ENCODE measurements at places on chromosomes 11 and 22.

DNA sequence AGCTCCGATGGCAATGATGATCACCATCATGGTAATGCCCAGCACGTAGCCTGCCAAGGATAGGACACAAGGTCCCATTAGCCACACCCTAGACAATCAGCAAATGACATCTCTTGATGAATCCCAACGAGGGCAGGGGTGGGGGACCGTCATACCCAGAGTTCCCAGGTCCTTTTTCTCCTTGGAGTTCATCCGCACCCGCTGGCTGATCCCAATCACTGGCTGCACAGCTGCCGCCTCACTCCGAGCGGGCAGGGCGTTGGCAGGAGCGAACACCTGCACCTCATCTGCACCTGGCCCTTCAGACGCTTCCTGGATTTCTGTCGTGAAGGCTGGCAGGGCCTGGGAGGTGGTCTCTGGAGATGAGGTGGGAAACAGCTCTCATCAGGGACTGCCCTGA, 2.9 kb downstream of the PIK3IP1 start:
- DNase-seq, result no peak

GRCh38 chr22:30198921-30199320, 47.6 kb downstream of the LIF start:
- DNase-seq, result no peak

DNA sequence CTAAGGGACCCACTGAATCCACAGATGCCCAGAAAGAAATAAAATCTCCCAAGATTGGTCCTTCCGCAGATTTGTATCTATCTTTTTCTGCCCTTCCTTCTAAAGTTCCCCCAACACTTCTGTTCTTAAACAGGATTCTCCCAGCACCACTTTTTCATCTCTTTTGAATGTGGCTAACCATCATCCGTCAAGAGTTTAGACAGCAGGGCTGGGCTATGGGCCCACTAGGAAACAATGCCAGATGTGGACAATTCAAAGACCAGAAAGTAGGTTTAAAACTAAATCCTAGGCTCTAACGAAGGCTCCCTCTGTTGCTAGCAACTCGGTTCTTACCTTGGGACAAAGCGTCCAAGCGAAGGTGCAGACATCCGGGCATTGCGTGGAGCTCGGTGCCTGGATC, 100.0 kb downstream of the AMBRA1 start:
- no peak for DNase-seq

GRCh38 chr11:122202161-122202950, 86.3 kb upstream of the BLID start:
- DNase-seq, result peak; percentile 67

DNA sequence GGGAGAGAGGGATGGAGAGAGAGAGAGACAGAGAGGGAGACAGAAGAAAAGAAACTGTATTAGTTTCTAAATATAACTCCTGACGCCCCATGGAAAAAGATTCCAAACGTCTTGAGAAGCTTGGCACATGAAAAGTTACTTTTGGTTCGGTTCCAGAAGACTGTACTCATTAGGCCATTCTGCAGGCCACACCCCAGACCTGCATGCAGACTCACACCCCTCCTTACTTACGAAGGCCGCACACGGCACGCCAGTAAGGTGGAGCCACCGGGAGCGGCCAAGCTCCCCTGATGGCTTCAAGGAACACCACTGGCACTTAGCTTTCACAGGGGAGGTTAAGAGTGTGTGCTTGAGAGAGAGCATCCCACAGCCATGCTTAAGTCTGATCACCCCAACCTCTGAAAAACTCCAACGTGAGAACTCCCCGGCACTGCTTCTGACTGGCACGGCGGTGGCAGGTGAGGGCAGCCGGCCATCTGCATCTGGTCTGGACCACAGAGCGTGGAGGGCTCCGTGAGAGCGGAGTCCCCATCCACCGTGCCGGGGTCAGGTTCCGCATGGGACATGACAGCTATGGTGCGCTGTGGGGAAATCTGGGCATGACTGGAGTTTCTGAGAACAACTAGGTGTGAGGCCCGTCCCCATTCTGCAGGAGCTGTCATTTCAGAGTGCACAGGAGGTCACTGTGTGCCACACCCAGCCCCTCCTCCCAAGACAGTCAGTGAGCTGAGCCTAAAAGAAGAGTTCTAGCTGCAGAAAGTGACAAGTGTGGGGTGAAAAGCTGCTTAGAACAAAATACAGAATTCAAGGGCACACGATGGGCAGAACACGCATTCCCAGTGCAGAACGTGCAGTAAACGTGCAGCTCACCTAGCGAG, 62.4 kb downstream of the MYH9 start:
- no peak for DNase-seq

DNA sequence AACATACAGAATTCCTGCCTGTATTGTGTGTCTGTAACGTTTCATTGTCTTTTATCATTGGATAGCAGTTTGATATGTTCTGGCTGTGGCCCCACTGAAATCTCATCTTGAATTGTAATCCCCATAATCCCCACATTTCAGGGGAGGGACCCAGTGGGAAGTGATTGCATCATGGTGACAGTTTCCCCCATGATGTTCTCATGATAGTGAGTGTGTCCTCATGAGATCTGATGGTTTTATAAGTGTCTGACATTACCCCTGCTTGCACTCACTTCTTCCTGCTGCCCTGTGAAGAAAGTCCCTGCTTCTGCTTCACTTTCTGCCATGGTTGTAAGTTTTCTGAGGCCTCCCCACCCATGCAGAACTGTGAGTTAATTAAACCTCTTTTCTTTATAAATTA, 19.6 kb upstream of the MTMR2 start:
- DNase-seq, result no peak

- no peak for DNase-seq
These were observed 16.0 kb upstream of the SHISAL1 start for GRCh38 chr22:44328762-44329161.

DNA sequence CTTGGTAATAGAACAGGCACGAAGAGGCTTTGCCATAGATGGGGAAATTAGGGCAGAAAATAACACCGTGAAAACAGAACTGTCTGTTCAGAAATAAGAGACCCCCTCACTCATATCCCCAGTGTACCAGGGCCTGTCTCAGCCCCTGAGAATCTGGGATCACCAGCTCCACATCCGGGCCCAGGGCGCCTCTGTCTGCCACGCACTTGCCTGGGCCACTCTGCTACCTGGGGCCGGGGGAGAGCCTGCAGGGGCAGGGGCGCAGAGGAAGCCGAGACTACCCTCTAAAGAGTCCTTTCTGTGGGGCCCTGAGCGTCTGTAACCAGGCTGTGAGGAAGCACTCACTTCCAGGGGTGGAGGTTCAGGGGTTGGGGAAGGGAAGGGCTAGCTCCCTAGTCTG, 19.8 kb downstream of the NECTIN1 start:
- no peak for DNase-seq

DNA sequence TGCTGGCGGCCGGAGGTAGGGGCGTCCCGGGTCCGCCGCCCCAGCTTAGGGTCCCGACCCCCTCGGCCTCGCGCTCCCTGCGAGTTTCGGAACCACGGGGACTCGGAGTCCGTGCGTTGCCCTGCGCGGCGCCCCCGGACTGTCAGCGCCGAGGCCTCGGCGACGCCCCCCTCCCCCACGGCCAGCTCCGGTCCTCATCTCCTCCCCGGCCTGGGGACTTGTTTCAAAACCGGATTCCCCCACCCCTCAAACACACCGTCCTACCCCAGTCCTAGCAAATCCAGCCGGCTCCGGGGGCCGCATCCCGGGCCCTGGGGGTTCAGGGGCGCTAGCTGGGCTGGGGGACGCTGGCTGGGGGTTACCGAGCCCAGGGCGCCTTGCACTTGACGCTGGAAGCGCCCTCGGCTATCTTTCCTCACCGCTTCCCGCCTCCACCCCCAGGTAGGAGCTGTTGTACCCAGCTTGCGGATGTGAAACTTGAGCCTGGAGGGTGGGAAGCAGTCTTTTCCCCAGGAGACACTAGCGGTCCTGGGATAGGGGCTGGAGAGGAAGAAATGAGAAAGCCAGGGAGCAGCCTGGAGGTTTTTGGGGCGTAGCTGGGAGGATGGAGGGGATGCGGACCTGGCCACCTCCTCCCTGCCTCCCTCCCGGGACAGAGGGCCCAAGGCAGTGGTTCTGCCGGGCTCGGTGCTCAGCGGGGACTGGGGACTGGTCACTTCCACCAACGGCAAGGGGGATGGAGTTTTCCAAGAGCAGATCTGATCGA, 550 bp downstream of the FBLN1 start:
- no peak for DNase-seq

- no peak for DNase-seq
These were observed 320.5 kb downstream of the DDX10 start for GRCh38 chr11:108985236-108985944.

DNA sequence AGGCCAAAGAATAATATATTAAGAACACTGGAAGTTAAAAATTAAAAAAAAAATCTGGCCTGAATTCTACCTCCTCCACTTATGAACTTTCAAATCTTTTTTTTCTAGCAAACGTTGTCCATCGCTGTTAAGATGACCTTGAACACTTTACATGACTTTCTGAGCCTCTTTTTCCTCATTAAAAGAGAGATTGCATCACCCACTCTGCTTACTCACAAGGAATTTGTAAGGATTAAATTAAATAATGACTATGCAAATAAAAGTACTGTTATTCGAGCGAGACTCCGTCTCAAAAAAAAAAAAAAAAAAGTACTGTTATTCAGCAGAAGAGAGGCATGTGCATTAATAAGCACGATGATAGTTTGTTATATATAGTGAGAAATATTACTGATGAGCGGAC, 285.1 kb upstream of the CCDC90B start:
- DNase-seq, result no peak
